ENCODE measurements at places on chromosomes 5 and 9. TPM values are rescaled to one million over a fixed set of nuclear protein-coding genes. Genes with fewer than 3 reads are reported as not detected.

The ZNF658 gene
- total RNA-seq: 9.9 TPM

The PSMB7 gene
- total RNA-seq: 215 TPM

The PCDHB4 gene
- 1.6 TPM for total RNA-seq

The TNPO1 gene
- 111 TPM for total RNA-seq

The PTPN3 gene
- 7.8 TPM for total RNA-seq

The ELP1 gene
- total RNA-seq: 24.5 TPM

The ASS1 gene
- 109 TPM for total RNA-seq

The ZNF366 gene
- total RNA-seq: 1.6 TPM

The CXCL14 gene
- 19.8 TPM for total RNA-seq

The WNK2 gene
- total RNA-seq: 4.7 TPM

Measured in skeletal muscle tissue (tissue), 5 donors.